GM06990 (cell line): ENCODE measurements at places on chromosomes 13 and 19.

GRCh38 chr13:74681891-74682290, 547.7 kb upstream of the KLF12 start:
- DNase-seq = no peak

DNA sequence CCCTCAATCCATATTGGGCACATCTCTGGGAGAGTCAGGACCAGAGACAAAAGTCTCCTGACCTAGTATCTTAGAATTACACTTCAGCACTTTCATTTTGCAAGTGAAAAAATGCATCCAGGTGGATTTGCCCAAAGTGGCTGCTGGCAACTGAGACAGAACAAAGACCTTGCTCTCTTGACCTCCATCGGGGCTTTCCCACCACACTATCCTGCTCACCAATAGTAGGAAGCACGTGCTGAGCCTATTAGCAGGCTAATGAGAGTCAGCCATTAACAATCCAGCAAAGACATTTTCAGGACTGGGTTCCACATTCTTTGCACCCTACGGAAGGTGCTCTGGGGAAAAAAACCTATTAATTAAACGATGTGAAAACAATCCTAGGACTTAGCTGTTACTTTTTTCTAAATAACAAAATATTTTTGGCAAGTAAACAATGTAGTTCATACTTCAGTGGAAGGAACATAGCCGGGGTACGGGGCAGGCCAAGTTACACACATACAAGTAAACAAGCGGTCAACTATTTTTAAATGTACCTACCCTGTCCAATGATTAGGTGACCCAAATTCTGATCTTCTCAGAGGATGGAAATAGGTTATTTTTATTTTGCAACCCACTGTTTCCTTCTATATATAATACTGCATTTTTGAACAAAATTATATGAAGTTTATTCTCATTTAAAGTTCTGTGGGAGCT, 78.6 kb downstream of the CDADC1 start:
- no peak for DNase-seq

DNA sequence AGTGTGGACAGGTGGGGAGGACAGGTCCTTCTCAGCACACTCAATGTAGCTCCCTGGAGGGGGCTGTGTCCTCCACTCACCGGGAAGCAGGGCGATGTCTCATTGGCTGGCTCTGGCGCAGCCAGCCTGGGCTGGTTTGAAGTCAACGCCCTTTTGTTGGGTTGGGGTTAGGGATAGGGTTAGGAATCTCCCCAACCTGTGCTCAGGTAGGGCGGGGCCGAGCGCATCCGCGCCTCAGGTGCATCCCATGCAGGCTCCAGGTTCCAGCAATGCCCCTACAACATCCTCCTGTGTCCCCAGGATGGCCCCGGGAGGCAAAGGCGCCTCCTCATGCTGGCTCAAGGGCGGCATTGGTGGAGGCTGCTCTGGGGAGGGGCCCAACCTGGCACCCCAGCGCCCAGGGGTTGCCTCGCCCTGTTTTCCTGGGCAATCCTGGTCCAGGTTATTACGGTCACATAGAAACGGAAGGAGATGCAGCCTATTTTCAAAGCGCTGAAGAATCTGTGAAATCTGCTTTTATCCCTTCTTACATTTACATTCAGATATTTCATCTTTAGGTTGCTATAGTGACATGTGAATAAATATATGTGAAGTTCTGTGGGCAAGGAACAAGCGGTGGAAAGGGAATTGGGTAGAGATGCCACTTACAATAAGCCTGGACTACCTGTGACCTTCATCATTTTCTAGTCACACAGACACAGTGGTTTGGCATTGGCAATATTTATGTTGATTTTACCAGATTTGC, 74.3 kb downstream of the TM9SF2 start:
- no peak for DNase-seq

DNA sequence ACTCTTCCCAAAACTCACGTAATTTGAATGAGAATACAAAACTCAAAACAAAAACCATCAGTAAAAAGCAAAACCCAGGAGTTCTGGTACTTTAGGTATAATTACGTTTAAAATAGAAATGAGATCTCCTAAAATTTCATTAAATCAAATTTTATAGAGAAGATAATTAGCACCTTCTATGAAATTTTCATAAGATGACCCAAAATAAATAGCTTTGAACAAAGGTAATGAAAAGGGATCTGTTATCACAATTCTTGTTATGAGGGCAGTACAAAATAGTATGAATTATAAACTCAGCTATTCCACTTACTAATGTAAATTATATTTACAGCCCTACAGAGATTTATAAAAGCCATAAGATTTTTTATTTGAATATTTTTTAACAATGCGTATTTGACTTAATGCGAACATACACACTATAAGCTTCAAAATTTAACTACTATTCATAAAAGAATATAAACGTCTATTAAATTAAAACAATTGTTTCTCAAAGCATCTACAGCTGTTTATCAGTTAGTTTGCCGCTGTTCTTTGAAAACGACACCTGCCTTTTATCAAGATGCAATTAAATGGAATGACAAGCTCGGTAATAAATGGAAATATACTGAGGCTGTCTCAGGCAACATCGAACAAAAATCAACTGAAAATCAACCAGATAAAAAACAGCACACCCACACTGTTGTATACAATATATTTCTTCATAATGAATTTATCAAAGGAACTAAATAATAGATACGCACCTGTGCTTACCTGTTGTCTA, 63.8 kb downstream of the KCNRG start:
- DNase-seq = no peak
